Stimulated activated CD4-positive, alpha-beta T cell treated with anti-CD3 and anti-CD28 coated beads, Interleukin-15, amount 100 ng/mL, for 24 hours (primary cell): ENCODE measurements at places on chromosomes 7 and 10.
A peak's percentile ranks its signal among the peaks of the same experiment; 100 is the strongest.

- no peak for DNase-seq
Measured at GRCh38 chr10:122458693-122459092, 2.7 kb upstream of the HTRA1 start.

GRCh38 chr7:152464312-152465118 lies 28.7 kb upstream of the KMT2C start:
- DNase-seq = peak; percentile 84

- no peak for DNase-seq
Measured at GRCh38 chr10:3963191-3963673, 178.2 kb upstream of the KLF6 start.

DNA sequence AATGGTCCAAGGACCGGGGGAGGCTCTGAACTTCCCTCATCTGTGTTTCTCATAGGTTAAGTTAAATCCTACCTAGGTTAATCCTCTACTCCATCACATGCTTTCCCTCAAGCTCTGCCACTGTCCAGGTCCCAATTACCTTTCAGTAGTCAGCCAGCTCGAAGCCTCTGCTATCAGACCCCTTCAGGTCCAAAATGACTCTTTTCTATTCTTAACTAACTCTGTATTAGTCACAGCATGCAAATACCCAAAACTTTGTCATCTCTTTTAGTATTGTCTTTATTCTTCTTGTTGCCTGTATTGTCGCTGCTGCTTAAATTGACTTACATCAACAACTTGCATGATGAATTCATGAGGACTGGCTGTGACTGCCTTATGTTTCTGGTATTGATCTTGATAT lies 15.3 kb downstream of the PPP1R17 start:
- DNase-seq = no peak

DNA sequence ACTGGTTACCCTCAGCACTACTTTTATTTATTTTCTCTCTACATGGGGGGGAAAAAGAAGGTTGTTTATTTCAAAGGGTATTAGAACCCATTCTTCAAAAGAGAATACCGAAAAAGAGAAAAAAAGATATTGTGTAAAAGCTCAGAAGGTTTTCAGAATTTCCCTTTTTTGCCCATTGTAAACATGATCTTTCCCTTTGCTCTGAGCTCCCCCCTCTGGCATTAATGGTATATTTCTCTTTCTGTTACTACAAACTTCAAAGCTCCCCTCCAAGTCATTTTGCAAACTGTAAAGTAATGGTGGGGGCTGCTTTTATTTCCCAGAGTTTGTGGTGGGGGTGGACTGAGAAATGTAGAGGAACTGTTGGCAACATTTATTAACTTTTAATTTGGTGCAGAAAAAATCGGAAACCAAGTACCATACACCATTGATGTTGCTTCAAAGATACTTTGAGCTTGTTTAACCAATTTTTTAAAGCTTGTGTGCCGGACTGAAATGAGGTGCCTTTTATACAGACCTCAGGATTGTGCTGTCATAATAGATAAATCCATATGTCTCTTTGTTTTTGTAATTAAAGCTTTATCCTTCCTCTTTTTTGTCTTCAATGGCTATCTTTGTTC lies 181.5 kb downstream of the EXOC4 start:
- DNase-seq = no peak

DNA sequence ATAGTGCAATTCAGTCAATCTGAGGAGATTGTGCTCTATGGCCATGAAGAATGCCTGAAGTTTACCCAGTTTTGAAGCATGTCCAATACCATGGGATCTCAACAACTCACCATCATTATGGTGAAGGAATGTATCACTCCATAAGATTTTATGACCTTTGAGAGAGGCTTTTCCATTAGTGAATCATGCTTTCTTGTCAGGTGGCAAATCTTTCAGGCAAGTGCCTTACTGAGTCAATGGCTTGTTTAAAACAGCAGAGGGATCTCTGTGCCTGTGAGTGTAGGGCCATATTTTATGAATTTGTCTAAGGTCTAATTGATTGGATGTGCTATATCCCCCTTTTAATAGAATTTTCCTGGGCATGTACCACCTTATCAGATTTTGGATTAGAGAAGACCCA lies 131.5 kb downstream of the CCDC7 start:
- no peak for DNase-seq

DNA sequence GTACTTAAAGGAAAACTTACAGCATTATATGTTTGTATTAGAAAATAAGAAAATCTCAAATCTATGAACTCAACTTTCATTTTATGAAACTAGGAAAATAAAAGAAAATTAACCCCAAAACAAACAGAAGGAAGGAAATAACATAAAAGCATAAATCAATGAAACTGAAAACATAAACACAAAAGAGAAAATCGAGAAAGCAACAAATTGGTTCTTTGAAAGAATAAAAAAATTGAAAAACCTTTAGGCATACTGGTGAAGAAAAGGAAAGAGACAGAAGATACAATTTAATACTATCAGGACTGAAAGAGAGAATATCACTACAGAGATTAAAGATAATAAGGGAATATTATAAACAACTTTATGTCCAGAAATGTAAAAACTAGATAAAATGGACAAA lies 21.2 kb downstream of the PRTFDC1 start:
- DNase-seq = no peak

GRCh38 chr7:8295638-8296361 lies 33.8 kb upstream of the ICA1 start:
- DNase-seq = peak; percentile 18
